ENCODE measurements at places on chromosomes 6 and 20.

- no peak for DNase-seq
These were observed 39.6 kb downstream of the ESR1 start for GRCh38 chr6:151847064-151847463.

GRCh38 chr20:12152996-12153395 lies 235.3 kb downstream of the BTBD3 start:
- no peak for DNase-seq

DNA sequence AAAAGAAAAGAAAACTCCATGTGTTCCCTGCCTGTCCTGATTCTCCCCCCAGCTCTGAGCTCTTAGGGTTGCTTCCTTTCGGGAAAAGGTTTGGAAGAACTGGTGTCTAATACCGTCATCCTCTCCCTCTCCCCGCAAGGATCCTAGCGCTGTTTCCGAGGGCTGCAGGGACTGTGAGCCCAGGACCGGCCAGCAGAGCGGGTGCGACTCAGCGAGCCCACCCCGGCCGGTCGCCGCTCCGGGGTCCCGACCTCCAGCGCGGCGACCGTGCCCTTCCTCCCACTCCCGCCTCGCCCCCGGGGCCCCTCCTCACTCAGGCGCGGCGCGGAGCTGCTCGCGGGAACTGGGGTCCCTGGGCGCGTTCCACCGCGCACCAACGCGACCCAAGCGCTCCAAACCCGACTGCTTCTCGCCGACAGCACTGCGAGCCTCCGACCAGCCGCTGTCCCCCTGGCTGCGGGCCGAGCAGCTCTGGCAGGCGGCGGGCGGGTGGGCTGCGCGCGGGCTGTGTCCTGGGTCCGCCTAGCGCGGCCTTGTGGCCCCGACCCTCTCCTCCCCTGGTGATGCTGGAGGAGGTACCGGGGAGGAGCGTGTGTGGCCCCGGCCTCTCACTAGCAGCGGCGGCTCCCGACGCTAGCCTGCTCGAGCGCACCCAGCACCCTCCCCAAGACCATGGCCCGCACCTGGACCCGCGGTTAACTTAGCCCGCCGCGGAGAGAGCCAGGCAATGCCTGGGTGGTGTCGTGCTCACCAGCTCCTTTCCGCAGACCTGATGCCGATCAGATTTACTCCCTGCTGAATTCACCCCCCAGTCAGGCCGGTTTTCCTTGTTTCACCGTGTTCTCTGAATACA lies at the start of gene PLA2G7:
Gene PLA2G7 (minus strand): TSS at position 509 of the 853 bp plus-strand sequence. CDS start 12,484 bp downstream, outside the sequence.
- no peak for DNase-seq

- DNase-seq: no peak
These were observed 94.1 kb downstream of the YTHDF1 start for GRCh38 chr20:63121749-63122405.

- no peak for DNase-seq
These were observed 263.9 kb downstream of the FRK start for GRCh38 chr6:115796829-115797228.

DNA sequence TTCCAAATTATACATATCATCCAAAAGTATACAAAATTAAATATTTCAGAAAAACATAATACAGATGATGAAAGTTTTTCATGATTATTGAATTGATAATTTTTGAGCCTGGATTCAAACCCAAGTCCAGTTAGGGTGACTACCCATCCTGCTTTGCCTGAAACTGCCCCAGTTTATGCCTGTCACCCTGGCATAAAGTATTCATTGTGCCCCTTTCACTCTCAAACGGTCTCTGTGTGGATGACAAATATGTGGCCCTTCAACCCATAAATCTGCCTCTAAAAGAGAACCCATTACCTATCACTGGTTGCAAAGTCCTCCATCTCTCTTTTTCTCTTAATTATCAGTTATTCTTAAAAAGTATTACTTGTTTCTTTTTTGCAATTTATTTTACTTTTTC lies 553.7 kb upstream of the JARID2 start:
- no peak for DNase-seq

- no peak for DNase-seq
These were observed 1.1 kb upstream of the BEND3 start for GRCh38 chr6:107116328-107116892.
